Chondrocyte (in vitro differentiated cells): ENCODE measurements at places on chromosomes 13 and 19.
A peak's percentile ranks its signal among the peaks of the same experiment; 100 is the strongest.

GRCh38 chr13:46281779-46282178, 70.1 kb downstream of the LRRC63 start:
- no peak for DNase-seq

GRCh38 chr19:33295621-33296487, 6.5 kb downstream of the CEBPA start:
- DNase-seq: peak; percentile 24

DNA sequence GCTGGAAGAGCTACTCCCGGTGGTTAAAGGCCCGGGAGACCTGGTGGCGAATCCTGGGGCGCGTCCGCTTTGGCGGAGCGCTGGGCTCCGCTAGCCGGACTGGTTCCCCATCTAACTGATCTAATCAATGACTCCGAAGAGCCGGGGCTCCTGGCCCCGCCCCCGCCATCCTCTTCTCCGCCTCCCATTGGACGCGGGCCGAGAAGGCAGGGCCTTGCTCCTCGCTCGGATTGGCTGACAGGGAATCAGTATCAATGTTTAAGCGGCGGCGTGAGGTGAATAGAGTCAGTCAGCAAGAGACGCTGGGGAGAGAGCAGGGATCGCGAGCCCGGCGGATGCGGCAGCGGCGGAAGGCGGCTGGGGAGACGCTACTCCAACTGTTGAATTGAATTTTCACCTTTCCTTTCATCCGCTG, 1.7 kb upstream of the PCDH17 start:
- peak; percentile 81 for DNase-seq

GRCh38 chr13:75366380-75367280, 115.3 kb downstream of the TBC1D4 start:
- DNase-seq: no peak

DNA sequence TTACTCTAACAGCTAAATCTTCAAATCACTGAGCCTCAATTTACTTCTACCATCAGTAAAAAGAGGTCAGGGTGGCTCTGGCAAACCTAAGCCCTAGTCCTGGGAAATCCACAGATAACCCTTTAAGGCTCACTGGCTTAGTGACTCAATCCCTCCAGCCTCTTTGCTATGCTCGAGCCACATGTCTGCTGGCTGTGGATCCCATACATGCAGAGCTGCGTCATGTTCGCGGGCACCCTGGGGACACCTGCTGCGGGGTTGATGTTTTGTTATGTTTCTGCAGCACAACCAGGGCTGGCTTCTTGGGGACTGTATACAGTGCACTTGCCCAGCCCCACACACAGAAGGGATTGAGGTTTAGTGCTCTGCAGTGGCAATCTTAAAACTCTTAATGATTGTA, 41.6 kb upstream of the C13orf42 start:
- no peak for DNase-seq

DNA sequence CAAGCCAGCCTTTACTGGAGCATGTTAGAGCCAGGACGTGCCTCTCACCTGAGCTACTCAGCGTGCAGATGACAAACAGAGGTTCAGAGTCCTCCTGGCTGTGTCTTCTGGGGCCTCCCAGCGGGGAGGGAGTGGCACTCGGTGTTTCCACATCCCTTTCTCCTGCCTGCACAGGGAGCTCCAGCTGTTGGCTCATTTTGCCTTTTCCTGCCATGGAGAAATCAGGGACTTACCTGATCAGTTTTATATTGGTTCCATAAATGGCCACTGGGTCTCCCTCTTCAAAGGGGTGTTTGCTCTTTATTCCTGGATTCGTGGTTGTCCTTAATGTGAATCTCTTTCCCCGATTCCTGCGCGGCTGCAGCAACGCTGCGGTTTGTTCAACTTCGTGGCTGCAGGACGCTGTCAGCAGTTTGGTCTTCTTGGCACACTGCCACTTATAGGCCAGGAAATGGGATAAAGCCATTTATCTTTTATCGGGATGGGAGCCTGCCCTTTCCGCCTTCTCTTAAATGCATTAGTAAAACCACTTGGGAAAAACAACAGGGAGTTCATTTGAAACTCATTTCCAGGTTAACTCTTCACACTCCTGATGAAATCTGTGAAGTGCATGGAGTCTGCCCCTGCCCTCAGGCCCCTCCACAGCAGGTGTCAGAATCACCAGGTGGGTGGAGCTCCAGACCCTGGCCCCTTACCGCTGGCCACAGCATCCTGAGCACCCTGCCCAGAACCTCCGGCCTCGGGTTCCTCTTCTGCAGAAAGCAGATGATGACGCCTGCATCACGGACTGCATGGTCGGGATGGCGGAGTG, 39.8 kb upstream of the MCF2L start:
- DNase-seq: no peak

GRCh38 chr19:45693106-45693788, 781 bp downstream of the QPCTL start:
- no peak for DNase-seq

DNA sequence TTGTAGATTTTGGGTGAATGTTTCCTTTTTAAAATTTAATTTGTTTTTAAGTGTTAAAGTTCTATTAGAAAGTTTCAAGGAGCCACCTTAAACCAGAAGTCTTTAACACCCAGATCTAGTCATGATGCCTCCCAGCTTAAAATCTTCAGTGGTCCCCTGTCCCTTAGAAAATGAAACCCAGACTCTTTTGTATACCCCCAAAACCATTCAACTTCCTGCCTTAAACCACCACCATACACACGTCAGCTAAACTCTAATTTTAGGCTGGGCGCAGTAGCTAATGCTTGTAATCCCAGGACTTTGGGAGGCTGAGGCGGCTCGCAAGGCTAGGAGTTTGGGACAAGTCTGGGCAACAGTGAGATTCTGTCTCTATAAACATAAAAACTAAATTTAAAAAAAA, 37.9 kb downstream of the N4BP2L1 start:
- no peak for DNase-seq

- no peak for DNase-seq
These were observed 41.2 kb upstream of the TPM4 start for GRCh38 chr19:16034958-16035560.

- DNase-seq: no peak
These were observed 114.4 kb downstream of the ZDHHC20 start for GRCh38 chr13:21344662-21345176.

- no peak for DNase-seq
These were observed 25.6 kb downstream of the CARM1 start for GRCh38 chr19:10896851-10897526.

DNA sequence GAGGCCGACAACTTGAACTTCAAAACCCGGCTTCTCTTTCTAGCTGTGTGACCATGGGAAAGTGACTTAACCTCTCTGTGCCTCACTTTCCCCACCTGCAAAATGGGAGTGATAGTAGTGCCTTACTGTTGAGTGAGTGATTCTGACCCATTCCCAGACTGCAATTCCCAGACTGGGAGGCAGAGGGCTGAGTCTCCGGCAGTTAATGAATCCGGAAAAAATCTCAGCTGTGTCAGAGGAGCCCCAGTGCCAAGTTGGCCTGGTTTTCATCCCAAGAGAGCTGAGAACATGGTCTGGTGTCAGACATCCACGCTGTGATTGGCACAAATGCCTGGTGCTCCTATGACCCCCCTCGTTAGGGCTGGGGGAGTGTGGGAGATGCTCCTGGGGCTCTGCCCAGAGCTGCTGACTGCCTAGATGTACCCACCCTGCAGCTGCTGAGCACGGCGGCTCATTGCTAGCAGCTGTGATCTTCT, 50.0 kb downstream of the PIN1 start:
- DNase-seq: no peak

DNA sequence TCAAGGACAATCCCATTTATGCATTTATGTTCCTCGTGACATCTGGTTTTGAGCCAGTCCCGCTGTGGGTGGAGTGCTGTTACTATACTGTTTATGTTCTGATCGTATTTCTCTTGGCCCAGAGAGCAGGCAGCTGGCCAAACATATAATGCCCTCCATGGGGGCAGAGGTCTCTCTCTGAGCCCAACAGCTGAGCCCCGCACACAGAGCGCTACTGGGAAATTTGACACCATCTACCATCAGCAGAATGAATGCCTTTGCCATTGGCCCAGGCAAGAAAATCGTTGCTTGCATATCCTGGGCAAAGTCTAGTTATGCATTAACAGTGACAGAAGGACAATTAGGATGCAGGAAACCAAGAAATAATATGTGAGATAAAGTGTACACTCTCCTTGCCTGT, 126.8 kb upstream of the CACNA1A start:
- no peak for DNase-seq

DNA sequence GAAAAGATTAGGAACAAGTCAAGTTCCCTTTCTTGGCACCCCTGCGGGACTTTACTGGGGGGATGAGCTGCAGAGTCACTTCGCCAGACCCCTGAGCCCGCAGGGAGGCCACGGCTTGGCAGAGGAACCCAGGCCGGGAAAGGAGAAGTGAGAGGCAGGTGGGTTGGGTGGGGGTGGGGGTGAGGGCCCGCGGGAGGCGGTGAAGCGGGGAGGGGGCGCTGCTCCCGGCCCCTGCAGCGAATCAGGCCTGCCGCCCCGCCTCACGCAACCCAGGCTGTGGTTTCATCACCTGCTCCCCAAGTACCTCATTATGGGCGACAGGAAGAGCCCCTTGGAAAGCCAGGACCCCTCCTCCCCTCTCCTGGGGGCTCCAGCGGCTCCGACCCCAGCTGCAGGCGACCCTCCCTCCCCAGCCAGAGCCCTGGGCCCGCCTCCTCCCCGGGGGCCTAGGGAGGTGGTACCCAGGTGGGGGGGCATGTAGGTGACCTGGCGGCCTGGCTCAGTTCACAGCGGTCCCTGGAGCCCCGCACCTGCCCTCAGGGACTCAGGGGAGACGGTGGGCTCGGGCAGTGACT, 9.5 kb downstream of the MEF2B start:
- DNase-seq: no peak

DNA sequence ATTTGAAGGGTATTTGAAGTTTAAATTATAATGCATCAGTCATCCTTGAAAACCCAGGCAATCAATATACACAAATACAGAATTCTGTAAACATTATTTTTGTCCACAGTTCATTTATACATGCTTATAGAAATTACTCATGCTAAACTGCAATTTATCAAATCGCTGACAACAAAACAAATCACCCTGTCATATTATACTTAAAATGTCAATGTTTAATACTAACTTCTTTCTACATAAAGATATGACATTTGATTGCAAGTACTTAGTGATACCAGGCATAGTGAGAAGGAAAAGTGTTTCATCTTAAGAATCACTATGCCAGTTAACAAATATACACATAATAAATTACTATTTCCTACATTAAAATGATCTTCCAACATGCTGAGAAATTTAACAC, 232.0 kb downstream of the PCDH20 start:
- DNase-seq: no peak

DNA sequence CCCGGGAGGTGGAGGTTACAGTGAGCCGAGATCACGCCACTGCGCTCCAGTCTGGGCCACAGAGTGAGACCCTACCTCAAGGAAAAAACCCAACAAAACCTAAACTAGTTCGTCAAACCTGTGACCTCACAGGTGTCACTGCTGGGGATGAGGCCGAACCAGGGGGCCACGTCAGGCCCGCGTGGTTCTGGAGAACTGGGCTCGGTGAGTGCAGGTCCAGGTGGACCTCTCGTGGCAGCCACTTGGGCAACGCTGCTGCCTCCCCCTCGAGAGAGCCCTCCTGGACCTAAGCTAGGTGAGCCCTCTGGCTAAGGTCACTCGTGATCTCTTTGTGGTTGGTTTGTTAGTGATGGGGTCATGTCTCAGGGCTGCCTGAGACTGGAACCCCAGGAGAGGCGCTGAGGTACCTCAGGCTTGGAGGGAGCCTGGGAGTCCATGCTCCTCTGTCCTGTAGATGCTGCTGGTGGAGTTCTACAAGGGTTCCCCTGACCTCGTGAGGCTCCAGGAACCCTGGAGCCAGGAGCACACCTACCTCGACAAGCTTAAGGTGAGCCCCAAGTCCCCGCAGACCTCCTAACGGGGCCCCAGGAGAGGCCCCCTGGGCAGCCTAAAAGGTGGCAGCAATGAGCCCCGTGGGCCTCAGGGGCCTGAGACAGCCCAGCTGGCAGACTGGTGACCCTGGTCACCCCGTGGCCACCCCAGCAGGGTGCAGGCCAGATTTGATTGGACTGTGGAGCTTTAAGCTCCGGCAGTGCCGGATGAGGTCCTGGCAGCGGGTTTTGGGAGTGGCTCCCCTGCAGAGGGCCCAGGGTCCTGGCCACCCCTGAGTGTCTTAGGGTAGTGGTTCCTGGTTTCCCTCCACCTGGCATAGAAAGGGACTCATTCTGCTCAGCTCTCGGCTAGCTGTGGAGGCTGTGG, 15.6 kb downstream of the MPND start:
- DNase-seq: no peak

DNA sequence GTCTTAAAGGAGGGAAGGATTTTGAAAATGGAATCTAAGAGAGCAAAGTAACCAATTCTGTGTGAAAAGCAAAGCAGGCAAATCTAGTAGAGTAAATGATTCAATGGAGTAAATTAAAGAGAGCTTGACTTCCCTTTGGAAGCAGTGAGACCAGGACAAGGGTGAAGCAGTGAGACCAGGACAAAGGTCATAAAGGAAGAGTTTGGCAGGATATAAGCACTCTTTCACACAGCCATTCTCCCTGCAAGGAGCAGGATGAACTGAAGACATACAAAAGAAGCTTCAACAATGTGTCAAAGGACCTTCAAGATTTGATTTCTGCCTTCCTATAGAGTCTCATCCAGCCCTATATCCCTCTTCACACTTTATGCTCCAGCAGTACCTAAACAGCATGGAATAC, 123.8 kb downstream of the ENOX1 start:
- no peak for DNase-seq

DNA sequence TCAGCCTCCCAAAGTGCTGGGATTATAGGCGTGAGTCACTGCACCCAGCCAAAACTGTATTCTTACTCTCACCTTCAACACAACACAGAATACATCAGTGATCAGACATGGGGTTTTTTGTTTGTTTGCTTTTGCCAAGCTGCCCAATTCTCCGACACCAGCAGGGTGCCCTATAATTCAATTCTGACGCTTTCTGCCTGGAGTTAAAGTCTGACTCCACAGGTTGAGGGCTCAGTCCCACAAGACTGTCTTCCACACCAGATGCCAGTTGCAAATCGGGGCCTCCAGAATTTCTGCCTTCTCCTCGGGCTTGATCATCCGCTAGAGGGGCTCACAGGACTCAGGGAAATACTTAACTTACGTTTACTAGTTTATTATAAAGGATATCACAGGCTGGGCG, 22.1 kb downstream of the FBN3 start:
- no peak for DNase-seq

- no peak for DNase-seq
These were observed 33.0 kb downstream of the LYL1 start for GRCh38 chr19:13069415-13070359.

DNA sequence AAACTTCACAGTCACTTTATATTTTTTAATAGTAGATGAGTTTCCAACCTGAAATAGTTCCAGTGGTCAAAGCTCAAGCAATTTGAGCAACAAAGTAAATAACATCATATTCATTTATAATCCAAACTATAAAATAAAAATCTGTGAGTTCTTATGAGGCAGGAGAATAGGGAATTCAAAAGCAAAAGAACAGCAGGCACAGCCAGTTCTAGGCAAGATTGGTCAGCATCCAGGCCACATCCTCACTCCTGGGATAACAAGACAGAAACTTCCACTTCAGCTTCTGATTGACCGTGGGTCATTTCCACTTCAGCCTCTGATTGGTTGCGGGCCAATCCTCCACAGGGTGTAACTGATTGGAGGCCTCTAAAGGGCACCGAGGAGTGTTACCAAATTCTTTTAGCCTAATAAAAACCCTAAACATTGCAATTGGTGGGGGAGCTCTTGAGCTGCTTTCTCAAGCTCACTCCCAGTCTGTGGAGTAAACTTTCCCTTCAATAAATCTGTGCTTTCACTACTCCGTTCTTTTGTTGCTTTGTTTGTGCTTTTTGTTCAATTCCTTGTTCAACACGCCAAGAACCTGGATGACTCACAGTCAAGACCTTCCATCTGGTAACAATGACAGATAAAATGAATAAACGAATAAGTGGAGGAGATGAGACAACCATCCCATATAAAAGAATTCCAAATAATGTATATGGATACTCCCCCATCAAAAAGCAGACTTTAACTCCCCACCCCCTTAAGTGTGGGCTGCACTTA, 42.6 kb upstream of the AMER2 start:
- no peak for DNase-seq
